ENCODE measurements at places on chromosomes 4 and X.

- no peak for DNase-seq
Measured at GRCh38 chrX:68665502-68665901, 18.0 kb downstream of the STARD8 start.

DNA sequence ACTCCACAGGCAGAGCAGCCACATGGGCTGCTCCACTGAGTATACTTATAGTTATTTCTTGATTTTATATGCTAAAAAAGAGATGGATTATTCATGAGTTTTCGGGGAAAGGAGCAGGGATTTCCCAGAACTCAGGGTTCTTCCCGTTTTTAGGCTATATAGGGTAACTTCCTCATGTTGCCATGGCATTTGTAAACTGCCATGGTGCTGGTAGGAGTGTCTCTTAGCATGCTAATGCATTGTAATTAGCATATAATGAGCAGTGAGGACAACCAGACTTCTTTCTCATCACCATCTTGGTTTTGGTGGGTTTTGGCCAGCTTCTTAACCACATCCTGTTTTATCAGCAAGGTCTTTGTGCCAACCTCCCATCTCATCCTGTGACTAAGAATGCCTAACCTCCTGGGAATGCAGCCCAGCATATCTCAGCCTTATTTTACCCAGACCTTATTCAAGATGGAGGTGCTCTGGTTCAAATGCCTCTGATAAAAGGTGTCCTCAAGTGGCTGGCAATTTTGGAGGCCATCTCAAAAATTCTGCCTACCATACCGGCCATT, 213.0 kb upstream of the VEGFC start:
- no peak for DNase-seq

GRCh38 chr4:124783847-124784246, 71.3 kb upstream of the ANKRD50 start:
- DNase-seq: no peak

GRCh38 chr4:3310301-3311094, 17.7 kb downstream of the RGS12 start:
- DNase-seq: no peak
